ENCODE measurements at places on chromosomes 13 and 19.
A peak's percentile ranks its signal among the peaks of the same experiment; 100 is the strongest.

DNA sequence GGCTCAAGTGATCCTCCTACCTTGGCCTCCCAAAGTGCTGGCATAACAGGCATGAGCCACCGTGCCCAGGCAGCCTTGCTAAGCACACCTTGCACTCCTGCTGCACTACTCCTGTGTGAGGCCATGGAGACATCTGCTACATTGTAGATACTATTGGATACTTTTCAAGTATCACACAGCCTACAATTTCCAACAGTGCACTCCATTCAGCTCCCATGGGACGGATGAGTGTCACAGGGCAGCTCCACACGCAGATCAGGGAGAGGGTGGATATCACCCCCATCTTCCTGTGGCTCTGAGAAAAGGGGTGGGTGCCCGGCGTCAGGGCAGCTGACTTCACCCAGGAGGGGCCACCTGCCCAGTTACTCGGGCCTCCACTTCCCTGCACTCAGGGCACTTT lies 39.1 kb upstream of the CCNE1 start:
- no peak for DNase-seq

DNA sequence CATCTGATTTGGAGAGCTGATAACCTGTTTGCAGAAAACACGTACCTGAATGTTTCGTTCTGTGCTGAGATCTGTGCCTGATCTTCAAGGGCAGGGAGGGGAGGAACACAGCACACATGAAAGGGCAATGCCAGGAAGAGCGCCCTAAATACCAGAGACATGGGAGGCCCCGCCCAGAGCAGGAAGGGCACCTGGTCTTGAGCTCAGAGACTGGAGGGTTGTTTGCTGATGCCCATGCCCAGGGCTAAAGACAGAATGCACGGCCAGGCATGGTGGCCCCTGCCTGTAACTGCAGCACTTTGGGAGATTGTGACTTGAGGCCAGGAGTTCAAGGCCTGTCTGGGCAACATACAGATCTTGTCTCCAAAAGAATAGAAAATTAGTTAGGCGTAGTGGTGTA lies 183.2 kb downstream of the TUBA3C start:
- DNase-seq = no peak

GRCh38 chr13:72430923-72431322 lies 296.5 kb downstream of the MZT1 start:
- DNase-seq = no peak

GRCh38 chr19:17156947-17157302 lies 58.2 kb upstream of the USE1 start:
- no peak for DNase-seq

GRCh38 chr13:85771856-85772255 lies 27.4 kb downstream of the SLITRK6 start:
- DNase-seq = no peak

DNA sequence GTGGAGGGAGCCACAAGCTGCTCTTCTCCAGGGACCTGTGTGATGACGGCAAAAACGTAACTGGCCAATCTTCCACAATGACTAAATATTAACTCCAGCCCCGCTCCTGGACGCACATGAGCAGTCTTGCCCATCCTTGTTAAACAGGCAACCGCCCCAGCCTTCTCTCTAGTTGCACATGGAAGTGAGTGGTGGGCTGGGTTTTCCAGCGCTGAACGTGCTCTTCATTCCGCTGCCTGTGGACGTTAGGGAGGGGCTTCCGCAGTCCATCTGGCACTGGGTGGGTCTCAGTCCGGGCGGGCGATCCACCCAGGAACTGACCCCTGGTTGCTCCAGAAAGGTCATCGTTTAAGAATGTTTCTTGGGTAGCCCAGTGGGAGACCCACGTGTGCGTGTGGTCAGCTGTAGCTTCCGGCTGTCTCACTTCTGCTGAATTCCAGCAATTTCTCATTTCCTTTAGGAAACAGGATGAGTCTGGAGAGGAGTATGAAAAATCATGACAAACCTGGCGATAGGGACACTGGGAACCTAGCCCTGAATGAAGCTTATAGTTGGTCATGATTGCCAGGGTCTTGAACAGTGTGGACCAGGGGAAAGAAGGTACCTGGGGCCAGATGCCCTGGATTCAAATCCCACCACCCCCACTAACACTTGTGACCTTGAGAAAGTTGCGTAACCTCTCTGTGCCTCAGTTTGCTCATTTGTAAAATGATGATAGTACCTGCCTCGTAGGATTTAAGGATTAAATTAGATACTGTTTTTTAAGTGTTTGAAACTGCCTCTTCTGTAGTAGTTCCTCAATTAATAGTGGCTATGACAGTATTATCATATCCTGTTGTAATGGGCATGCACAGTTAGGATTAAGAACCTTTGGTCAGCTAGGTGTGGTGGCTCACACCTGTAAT lies 92.6 kb downstream of the SIPA1L3 start:
- DNase-seq = peak; percentile 72

- no peak for DNase-seq
Measured at GRCh38 chr13:28449826-28450773, 44.8 kb downstream of the FLT1 start.

GRCh38 chr19:10431254-10431942 lies 11.1 kb downstream of the PDE4A start:
- DNase-seq = peak; percentile 51

DNA sequence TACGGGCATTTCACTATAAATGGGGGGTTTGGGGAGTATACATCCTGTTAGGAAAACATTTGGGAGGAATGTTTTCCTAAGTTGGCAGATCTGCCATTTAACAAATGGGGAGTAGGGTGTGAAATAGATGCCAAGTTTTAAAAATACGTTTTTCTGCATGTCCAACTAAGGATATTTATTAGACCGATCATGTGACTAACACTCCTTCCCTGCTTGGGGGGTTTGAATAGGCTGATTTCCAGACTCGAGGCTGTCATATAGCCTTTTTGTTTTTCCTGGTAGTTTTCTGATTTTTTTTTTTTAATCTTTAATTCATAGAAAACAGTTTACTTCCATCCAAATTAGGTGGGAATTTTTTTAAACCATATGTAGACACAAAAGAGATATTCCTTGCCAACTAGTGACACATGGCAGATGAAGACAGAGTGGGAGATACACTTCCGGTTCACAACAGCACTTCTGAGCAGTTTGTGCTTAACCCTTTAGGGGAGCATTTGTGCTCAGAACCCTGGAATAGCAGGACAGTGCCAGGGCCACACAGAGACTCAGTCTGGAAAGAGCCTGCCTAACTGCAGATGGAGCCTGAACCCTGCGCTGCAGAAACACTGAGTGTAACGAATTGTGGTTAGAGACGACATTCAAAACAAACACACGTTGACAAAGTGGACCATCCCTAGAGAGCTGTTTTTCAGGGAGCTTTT lies 5.6 kb upstream of the GATAD2A start:
- no peak for DNase-seq

DNA sequence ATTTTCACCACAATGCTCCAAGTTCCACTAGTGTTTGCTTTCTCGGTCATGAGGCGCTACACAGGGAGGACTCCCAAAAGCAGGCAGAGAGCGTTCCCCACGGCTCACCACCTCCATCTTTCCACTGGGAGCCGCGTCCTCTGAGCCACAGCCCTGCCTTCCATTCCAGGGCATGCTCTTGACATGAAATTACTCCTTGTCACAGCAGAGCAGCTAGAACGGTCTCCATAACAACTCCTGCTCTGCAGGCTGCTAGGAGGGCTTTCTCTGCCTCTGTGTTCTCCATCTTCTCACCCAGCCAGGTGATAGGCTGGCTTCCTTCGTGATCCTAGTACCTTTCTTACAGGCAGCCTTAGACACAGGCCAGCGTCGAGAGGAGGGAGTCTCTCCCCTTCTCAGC lies 171.8 kb upstream of the UBL3 start:
- no peak for DNase-seq

- no peak for DNase-seq
Measured at GRCh38 chr19:52901842-52902241, 4.4 kb upstream of the ZNF320 start.

DNA sequence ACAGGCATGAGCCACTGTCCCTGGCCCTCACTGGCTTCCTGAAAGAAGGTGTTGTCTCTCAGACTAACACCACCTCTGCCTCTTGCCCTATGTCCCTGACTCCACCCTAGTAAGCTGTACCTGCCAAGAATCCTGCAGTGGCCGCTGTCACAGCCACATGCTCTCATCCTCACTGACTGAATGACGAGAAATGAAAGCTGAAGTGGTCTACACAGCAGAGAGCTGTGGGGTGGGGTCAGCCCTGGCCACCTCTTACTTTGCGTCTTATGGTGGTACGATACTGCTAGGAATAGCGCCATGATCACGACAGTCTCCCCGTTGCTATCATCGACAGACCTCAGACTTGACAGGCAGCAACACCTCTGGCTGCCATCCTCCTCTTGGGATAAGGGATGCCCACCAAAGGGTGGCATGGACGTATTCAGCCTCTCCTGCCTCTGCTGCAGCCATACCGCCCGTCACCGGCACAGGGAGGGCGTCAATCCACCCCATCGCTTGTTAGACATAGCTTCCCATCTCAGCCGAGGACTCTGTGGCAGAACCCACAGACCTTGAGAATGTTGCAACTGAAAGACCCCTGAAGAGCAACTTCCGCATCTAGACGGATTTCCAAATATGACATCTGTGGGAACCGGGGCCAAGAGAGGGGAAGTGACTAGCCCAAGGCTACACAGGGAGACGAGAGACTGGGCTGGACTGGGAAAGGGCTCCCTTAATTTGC lies 809 bp downstream of the MYO1F start:
- DNase-seq = no peak

GRCh38 chr13:75220861-75221260 lies 261.1 kb downstream of the TBC1D4 start:
- DNase-seq = no peak

- peak; percentile 32 for DNase-seq
Measured at GRCh38 chr13:108214441-108215271, 680 bp downstream of the LIG4 start.

DNA sequence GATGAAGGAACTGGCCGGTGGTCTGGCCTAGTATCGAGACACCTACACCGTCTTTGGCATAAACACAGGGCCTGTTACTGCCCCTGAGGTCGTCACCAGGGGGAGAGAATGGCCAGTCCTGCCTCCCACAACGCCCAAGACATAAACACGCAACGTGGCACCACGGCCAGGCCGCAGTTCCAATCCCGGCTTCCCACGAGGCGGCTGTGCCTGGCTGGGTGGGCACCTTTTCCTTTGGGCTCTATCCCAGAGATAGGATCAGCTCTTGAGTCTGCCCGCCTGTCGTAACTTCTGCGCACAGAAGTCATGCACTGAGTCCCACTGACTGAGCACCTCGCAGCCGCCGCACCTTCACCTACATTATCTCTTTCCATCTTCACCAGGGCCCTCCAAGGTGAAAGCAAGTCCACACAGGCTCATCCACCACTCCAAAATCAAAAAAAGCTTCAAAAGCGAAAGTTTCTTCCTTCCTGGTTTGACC lies 1.1 kb downstream of the MIER2 start:
- peak; percentile 39 for DNase-seq

DNA sequence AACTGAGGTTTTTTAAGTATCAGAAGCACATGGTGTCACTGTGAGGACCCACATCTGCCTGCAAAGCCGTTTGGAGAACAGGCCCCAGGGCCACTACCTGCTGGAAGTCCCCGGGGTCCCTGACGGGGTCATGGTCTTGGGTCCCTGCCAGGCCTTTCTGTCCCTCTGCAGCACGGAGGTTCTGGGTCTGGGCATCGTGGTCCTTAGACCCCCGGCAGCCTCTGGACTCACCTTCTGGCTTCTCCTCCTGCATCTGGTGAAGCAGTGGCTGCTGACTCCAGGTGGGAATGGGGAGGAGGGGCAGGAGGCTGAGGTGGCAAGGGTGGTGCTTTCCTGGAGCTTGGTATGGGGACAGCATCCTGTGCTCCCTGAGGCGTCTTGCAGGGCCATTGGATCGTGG lies 198.6 kb downstream of the TEX29 start:
- no peak for DNase-seq

- no peak for DNase-seq
Measured at GRCh38 chr19:5719274-5719960, 529 bp downstream of the LONP1 start.

DNA sequence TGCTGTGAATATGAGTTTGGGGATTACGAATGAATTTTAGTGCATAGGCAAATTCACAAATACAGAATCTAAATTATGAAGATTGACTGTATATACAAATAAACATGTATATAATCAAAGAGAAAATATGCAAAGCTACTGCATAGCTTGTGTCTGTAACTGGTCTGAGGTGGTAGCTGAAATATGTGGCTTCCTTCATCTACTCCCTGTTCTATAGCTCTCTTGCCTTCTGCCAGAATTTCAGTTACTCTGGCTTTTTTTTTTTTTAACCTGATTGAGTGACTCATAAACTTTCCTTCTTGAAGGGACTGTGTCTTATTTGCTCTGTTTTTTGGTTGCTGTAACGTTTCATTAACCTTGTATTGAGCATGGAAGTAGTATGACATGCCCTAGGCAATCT lies 26.6 kb downstream of the DNAJC3 start:
- no peak for DNase-seq

DNA sequence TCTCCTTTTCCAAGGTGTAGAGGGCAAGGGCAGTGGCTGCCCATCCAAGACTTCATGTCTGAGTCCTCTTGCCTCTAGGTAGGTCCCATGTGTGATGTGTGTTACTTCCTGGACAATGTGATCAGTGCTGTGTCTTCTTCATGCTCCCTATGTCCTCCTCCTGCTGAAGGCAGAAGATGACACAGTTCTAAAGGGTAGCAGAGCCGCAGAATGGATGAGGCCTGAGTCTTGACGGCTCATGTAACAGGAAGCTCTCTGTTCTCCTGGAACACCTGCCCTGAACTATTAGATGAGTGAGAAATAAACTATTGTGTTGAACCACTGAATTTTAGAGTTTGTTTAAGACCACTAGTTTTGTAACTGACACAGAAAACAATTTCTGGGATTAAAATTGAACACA lies 165.9 kb downstream of the NDFIP2 start:
- DNase-seq = no peak

- DNase-seq = peak; percentile 84
Measured at GRCh38 chr13:48749699-48750473, 96.2 kb downstream of the CYSLTR2 start.

GRCh38 chr13:99228737-99229691 lies 28.4 kb downstream of the UBAC2 start:
- DNase-seq = no peak

GRCh38 chr19:42440357-42441048 lies 2.2 kb downstream of the CXCL17 start:
- DNase-seq = peak; percentile 87

GRCh38 chr19:38319421-38320258 lies at the start of gene KCNK6:
Gene KCNK6, plus strand, starts transcription at chr19:38319845. Its CDS starts 106 bp downstream, at chr19:38319951.
- DNase-seq = peak; percentile 73

- no peak for DNase-seq
Measured at GRCh38 chr13:93847162-93847561, 620.6 kb downstream of the GPC6 start.

DNA sequence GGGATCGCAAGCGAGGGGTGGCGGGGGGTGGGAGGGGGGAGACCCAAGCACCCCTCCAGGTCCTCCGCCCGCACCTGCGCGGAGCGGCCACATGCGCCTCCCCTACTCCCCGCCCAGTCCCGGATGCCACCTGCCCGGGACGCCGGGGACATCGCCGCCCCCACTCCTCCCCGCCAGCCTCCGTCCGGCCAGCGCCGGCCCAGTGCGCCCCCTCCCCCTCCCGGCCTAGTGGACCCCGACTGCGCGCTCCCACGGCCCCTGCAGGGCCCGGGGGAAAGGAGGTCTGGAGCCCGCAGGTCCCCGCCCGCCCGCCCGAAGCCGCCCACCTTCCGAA lies 263 bp downstream of the RHPN2 start:
- DNase-seq = peak; percentile 39
